ENCODE measurements at places on chromosomes 11 and 22.

- DNase-seq = no peak
Observed at GRCh38 chr11:95727620-95728019, 62.0 kb downstream of the FAM76B start.

DNA sequence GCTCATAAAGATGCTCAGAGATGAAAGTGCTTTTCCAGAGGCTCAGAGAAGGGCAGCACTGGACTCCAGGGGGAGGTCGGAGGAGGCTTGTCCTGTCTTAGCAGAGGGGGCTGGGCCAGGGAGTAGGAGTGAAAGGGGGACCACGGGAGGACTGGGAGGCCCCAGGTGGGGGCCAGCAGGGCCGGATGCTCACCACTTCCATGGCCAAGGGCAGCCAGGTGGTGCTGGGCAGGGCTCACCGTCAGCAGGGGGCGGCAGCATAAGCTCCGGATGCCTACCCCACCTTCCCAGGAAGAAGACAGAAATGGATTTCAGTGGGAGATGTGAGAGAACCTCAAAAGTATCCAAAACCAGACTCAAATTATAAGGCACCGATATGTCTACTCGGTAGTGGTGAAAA is 11.0 kb downstream of the RAB36 start:
- DNase-seq = no peak

GRCh38 chr11:5226732-5227310 is at the start of gene HBB:
TSS of gene HBB (minus strand) at chr11:5227071. CDS start at chr11:5227021, 50 bp downstream.
- DNase-seq = no peak

DNA sequence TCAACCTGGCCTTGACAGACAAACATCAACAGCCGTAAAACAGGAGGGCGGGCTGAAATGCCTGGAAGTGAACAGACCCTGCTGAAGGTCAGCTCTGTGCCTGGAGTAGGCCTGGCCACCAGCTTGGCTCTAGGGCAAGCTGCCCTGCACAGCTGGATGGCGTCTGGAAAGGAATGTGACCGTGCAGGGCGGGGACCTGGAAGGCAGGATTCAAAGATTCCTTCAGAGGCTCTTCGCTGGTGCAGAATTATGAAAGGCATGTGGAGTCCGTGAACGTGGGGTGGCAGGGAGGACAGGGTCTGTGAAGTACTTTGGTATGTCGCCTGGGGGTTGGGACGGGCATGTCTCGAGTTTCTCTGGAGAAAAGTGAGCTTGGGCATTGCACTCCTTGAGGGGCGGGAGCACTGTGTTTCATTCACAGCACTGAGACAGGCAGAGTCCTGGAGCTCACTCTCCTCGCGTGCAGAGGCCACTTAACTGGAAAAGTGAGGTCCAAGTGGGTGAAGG is 1.5 kb downstream of the EHD1 start:
- no peak for DNase-seq

GRCh38 chr22:39087881-39088684 is 9.0 kb upstream of the APOBEC3H start:
- no peak for DNase-seq

DNA sequence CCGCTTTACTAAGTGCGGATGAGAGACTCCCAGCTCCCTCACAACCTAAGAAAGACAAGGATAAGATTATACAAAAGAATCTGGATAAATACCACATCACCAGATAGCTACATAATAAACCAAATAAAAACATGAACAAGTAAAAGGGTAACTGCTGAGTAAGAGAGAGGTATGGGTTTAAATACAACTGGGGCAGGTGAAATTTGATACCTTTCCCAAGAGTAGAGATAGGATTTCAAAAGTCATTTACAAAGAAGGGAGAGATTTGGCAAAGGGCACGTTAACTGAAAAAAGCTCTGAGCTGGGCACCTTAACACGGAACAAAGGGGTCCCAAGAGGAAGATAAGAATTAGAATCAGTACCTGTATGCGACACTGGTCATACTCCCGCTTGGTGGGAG is 1.7 kb downstream of the UBXN1 start:
- no peak for DNase-seq

DNA sequence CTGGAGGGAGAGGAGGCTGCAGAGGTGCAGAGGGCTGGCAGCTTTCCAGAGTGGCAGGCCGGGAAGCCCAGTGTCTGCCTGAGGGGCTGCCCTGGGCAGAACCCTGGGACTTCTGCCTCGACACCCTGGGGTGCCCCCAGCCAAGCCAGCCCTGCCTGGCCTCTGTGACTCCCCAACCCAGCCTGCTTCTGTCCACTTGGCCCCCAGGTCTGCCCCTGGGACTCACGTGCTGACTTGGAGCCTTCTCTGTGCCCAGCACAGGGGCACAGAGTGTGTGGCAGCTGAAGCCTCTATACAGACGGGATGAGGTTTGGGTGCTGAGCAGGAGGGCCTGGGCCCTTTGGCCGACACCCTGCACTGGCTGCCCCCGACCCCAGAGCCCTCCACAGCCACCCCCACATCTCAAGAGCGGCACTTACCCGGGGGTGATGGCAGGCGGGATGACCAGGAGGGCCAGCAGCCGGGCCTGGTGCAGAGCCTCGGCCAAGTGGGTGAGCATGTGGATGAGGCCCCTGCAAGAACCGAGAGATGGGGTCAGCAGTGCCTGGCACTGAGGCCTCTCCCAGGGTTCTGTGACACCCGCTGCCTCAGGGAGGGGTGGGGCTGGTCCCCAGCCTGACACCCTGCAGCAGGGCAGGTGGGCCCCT is 17.5 kb downstream of the CHID1 start:
- DNase-seq = no peak

- DNase-seq = no peak
Observed at GRCh38 chr22:50071432-50072166, 13.5 kb upstream of the TTLL8 start.

GRCh38 chr11:4565371-4565770 is 16.2 kb upstream of the OR52I2 start:
- no peak for DNase-seq

Data from activated naive CD4-positive, alpha-beta T cell treated with anti-CD3 and anti-CD28 coated beads, Interleukin-2, amount 50 U/mL, for 16 hours (primary cell).